ENCODE measurements at places on chromosomes 16 and 17. TPM values are rescaled to one million over a fixed set of nuclear protein-coding genes. Genes with fewer than 3 reads are reported as not detected.

Gene KRTAP4-9
- polyA plus RNA-seq: not detected

- DNase-seq: peak; percentile 47
These were observed 31.0 kb upstream of the KCNJ2 start for GRCh38 chr17:70138291-70138865.

- DNase-seq: no peak
These were observed 214.5 kb upstream of the MAF start for GRCh38 chr16:79815049-79815448.

Gene CES5A
- not detected for polyA plus RNA-seq

Gene CASKIN1
- 2.6 TPM for polyA plus RNA-seq

DNA sequence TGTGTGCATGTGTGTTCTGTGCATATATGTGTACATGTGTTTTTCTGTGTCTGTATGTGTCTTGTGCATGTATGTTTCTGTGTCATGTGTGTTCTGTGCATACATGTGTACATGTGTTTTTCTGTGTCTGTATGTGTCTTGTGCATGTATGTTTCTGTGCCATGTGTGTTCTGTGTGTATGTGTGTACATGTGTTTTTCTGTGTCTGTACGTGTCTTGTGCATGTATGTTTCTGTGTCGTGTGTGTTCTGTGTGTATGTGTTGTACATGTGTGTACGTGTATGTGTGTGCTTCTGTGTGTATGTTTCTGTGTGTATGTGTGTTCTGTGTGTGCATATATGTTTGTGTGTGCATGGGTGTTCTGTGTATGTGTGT is 8.4 kb upstream of the RAB37 start:
- DNase-seq: no peak

GRCh38 chr16:53893731-53894435 is 189.9 kb downstream of the FTO start:
- no peak for DNase-seq

Gene TSPOAP1
- polyA plus RNA-seq: not detected

- no peak for DNase-seq
These were observed 2.3 kb downstream of the TOP2A start for GRCh38 chr17:40415390-40415789.

DNA sequence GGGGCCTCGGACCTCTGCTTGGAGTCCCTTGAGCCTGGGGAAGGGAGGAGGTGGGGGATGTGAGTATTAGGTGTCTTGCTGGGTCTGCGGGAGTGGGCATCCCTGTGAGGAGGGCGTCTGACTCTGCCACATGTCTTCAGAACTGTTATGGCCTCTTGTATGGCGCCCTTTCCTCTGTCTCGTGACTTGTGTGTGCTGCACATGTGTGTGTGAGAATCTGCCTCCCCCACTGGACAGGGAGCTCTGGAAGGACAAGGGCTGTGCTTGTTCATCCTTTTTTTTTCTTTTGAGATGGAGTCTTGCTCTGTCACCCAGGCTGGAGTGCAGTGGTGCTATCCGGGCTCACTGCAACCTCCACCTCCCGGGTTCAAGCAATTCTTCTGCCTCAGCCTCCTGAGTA is 33.4 kb downstream of the ARHGAP23 start:
- DNase-seq: no peak

- DNase-seq: no peak
These were observed 54.9 kb downstream of the ABCC1 start for GRCh38 chr16:16004314-16004749.

- DNase-seq: no peak
These were observed 19.7 kb downstream of the APPBP2 start for GRCh38 chr17:60506312-60506711.

Gene SMTNL2
- polyA plus RNA-seq: 123 TPM

Gene TMED6
- polyA plus RNA-seq: 1.2 TPM

DNA sequence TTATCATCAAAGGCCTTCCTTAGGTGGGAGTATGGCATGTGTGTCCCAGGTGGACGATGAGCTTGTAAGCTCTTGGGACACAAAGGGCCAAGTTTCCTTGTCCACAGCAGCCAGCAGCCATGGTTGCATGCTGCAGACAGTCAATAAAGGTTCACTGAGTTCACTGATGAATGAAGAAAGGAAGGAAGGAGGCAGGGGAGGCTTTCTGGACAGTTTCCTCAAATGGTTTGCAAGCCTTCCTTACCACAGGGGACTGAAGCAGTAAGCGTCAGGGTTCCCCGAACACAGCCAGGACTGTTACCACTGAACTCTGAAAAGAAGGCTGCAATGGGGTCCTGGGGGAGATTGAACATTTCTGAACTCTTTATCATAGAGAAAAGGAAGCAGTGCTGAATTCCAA is 111.1 kb downstream of the GAS7 start:
- no peak for DNase-seq
